Suppressor macrophage treated with lipopolysaccharide for 4 hours (primary cell): ENCODE measurements at places on chromosomes 4 and X.

GRCh38 chr4:175431694-175432093, 380.4 kb downstream of the GPM6A start:
- DNase-seq: no peak

GRCh38 chr4:93827272-93827947, 1.1 kb upstream of the ATOH1 start:
- DNase-seq: no peak

- DNase-seq: no peak
These were observed 146.1 kb downstream of the ATP10D start for GRCh38 chr4:47631161-47631560.

DNA sequence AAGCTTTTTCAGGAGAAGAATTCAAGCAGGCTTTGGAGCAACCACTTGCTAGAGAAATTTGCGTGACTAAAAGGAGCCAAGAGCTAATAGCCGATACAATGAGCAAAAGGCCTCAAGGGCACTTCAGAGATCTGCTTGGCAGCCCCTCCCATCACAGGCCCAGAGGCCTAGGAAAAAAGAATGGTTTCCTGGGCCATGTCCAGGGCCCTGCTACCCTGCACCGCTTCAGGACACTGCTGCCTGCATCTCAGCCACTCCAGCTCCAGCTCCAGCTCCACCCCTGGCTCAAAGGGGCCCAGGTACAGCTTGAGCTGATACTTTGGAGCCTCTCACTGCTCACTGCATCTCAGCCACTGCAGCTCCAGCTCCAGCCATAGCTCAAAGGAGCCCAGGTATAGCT, 98.9 kb downstream of the FAM13A start:
- DNase-seq: no peak

- DNase-seq: no peak
These were observed 80.3 kb downstream of the BANK1 start for GRCh38 chr4:101870874-101871273.

GRCh38 chrX:25178555-25178954, 162.8 kb upstream of the ARX start:
- no peak for DNase-seq

- no peak for DNase-seq
These were observed 23.6 kb upstream of the PPP2R3B start for GRCh38 chrX:410296-410695.

- no peak for DNase-seq
These were observed 95.0 kb downstream of the ARX start for GRCh38 chrX:24920769-24921168.

DNA sequence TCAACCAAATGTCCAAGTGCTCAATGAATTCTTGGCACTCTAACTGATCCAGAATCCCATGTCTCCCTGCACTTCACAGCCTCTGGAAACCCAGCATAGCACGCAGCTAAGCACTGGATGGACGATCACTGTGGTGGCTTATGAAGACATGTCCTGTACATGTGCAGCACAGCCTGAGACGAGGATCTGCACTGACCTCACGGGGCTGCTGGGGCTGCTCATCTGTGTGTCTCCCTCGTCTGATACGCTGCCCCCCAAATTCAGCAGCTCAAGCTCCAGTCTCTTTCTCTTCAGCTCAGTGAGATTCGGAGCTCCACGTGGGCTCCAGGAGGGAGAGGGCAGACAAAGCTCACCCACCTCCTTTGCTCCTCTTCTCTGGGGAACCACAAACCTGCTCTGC, 126.9 kb downstream of the CPZ start:
- no peak for DNase-seq

GRCh38 chr4:4720646-4721045, 138.8 kb upstream of the MSX1 start:
- DNase-seq: no peak

DNA sequence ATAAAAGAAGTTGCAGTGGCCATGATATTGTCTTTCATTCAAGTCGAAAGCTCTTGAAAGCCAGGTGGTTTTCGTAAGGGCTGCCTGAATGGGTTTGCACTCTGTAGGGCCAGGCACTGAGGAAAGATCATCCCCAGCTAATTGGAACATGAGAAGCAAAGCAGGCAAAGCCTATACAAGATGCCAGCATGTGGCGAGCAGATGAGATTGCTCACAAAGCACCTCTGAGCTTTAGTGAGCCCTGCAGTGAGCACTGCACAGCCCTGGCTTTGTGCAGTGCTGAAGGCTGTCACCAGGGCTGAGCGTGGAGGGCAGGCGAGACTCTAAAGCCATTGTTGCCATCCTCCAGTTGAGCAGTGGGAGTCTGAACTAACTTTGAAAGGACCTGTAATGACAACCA, 53.8 kb downstream of the HADH start:
- no peak for DNase-seq

GRCh38 chrX:103741879-103742278, 31.2 kb downstream of the TMEM31 start:
- no peak for DNase-seq

DNA sequence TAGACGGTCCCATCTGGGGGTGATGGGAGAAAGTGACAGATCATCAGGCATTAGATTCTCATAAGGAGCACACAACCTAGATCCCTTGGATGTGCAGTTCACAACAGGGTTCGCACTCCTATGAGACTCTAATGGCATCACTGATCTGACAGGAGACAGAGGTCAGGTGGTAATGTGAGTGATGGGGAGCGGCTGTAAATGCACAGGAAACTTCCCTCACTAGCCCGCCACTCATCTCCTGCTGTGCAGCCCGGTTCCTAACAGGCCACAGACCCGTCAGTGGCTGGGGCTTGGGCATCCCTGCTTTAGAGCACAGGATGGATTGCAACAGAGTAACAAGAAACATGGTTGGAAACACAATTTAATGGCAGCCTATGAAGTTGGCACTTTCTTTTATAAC, 172.6 kb upstream of the VCX3A start:
- DNase-seq: no peak

- no peak for DNase-seq
These were observed 118.9 kb downstream of the ARSF start for GRCh38 chrX:3159995-3160720.

DNA sequence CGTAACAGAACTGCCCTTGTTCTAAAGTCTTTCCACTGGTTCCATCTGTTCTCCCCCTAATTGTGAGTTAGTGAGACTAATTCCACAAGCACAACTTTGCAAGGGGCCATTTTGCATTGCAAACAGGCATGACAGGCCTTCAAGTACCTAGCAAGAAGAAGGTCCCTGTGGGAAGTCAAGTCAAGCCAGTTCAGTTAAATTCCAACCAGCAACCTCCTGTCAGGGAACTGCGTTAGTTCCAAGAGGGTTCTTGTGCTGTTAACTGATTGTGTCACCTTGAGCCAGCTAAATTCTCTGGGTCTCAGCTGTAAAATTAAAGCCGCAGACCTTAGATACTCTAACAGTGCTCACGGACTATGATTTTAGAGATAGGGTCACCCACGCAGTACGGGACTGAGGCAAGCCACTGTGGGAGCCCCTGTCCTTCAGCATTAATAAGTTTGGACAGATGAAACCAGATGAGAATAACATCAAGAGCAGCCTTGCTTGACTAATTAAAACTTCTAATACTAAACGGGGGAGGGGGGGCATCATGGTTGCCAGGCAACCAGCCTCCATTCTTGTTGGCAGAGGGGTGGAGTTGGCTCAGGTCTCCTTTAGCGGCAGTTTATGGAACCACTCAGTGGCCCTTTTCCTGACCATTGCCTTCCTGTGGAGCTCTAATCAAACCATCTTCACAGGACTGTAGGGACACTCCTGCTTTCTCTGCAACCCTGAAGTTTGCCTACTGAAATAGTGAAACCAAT, 24.1 kb upstream of the TMEM150C start:
- DNase-seq: no peak

GRCh38 chr4:123349421-123350190, 47.0 kb upstream of the SPRY1 start:
- no peak for DNase-seq

DNA sequence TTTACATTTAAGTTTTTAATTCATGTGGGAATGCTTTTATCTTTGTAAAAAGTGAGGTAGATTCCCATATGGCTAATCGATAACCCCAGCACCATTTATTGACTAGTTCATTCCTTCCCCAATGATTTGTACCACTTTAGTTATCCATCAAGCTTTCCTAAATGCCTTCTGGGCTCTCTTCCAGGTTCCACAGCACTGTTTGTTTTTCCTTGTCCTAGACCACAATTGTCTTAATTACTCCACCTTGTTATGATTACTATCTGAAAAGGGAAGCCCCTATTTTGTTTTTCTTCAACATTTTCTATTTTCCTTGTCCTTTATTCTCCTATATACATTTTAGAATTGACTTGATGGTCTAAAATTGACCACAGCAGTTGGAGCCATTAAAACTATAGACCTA, 48.5 kb upstream of the GPRIN3 start:
- DNase-seq: no peak

GRCh38 chrX:118558926-118559325, 63.3 kb downstream of the DOCK11 start:
- DNase-seq: peak; percentile 38

DNA sequence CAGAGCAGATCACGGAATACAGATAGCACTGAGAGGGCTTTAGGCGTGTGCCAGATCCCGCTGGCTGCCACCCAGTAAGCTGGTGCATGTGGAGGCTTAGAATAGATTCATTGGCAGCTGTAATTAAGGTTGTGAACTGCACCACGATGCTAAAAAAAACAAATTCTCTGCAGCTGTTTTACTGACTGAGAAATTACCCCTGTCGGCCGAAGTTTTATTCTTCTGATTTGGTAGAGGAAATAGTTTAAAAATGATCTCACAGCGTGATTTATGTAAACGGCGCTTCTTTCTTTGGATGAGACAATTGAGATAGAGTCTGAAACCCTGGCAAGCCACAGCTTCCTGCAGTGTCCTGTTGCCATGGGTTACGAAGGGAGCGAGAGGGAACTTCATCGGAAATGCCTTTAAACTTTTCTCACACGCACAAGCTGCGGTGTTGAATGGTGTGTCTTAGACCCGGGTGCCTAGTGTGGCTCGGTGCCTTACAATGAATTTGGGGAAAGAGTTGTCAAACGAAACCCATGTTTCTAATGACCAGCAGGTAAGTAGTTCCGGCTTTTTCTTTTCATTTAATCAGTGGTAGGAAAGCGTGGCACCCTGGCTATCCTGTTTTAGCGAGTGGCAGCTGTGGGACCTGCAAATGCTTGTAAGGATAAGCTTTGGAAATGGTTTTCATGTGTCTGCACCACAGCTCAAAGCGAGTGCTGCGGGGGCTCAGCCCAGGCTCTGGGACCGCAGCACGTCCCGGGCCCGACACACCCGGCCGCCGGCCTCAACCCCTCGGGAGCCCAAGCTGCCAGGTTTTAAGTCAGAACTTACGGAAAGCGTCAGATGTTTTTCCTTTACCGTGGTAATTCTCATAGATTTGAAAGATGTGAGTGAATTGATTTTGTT, 71.7 kb upstream of the HGFAC start:
- DNase-seq: peak; percentile 84

DNA sequence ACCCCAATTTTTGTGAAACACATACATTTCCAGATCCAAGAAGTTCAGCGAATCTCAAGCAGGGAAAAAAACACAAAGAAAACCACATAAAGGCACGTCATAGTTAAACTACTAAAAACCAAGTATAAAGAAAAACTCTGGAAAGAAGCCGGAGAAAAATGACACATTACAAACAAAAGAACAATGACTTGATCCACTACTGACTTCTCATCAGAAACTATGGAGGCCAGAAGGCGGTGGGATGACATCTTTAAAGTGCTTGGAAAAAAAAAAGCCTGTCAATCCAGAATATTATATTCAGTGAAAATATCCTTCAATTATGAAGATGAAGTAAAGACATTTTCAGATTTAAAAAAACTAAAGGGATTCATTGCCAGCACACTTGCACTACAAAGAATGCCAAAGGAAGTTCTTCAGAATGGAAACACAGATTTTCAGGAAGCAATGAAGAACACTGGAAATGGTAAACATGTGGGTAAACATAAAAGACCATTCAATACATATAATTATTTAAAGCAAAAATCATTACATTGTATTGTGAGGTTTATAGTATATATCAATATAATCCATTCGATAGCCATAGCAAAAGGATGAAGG, 32.6 kb upstream of the PPP2R2C start:
- DNase-seq: no peak

- no peak for DNase-seq
These were observed 10.1 kb downstream of the TMEM271 start for GRCh38 chr4:566035-566434.

GRCh38 chrX:136386826-136387225, 86.1 kb downstream of the ADGRG4 start:
- DNase-seq: no peak

- no peak for DNase-seq
These were observed 34.7 kb downstream of the FRMPD3 start for GRCh38 chrX:107484002-107484726.

DNA sequence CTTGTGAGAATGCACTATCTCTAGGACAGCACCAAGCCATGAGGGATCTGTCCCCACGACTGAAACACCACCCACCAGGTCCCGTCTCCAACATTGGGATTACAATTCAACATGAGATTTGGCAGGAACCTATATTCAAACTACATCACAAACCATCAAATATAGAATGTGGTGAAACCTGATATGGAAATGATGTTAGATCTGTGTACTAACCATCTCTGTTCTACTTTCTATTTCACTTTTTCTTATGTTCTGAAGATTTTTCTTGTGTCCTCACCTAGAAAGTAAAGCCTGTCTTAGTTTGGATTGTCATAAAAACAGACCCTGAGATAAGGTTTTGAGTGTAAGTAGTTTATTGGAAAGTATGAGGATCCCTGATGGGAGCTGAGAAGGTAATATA, 37.8 kb upstream of the TACR3 start:
- DNase-seq: no peak

- no peak for DNase-seq
These were observed 348.6 kb downstream of the TRAM1L1 start for GRCh38 chr4:116736756-116737155.

- DNase-seq: no peak
These were observed 89.5 kb downstream of the PLS3 start for GRCh38 chrX:115650449-115650848.

DNA sequence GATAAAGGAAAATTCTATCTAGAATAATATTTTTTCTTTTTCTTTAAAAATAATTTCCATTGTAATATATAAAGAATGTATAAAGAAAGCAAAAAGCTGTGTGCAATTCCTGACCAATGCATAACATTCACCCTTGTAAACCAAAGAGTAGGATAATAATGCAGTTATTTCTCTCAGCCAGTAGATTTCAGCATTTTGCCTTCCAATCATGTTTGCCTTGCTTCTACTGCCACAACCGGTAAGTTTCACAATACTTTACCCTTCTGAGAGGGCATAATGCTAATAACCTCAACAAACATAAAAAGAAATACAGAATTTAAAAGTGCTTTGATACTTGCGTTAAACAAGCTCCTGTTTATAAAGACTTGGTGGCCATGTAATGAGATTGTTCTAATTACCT, 59.9 kb downstream of the CHIC2 start:
- DNase-seq: no peak

- no peak for DNase-seq
These were observed 84.9 kb downstream of the SPCS3 start for GRCh38 chr4:176404621-176405020.

- DNase-seq: no peak
These were observed 63.7 kb downstream of the STK32B start for GRCh38 chr4:5114950-5115349.

- no peak for DNase-seq
These were observed 123.2 kb downstream of the BMPR1B start for GRCh38 chr4:94880956-94881355.

- no peak for DNase-seq
These were observed 204.4 kb downstream of the PPARGC1A start for GRCh38 chr4:23685471-23685870.
